ENCODE measurements at places on chromosomes 3 and 15.

GRCh38 chr3:195568630-195569029 is 15.1 kb downstream of the APOD start:
- no peak for DNase-seq

DNA sequence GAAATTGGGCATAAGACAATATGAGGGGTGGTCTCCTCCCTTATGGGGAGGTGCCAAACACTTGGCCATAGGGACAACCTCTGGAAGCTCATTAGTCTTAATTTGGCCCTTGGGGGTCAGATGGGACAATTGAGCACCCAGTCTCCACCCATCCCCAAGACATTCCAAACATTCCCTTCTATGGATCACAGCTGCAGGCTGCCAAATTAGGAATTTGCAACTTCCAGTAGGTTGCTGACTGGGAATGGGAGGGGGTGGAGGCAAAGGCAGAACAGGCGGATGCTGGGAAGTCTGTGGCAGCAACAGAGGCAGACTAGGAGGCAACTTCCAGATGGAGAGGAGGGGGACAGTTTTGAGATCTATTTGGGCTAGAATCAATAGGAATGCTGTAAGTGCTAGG is 1.4 kb upstream of the PDHB start:
- DNase-seq, result no peak

DNA sequence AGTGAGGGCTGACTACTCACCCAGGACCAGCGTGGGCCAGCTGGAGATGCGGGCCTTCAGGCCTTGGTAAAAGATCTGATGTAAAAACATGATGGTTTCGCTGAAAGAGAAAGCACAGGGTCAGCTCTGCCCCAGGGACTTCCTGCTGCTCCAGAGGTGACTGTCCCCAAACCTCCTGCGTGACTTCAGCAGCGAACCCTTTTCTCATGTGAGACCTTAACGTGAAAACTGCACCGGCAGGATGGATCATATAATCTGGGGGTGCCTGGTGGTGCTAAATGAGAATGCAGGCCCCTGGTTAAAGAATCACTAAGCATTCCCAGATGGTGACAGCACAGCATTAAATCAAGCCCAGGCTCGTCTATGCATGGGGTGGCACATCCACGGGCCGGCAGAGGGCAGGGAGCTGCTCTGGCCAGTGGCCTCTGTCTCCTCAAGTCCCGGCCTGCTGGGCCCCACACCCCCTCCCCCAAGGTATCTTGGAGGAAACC is 55.4 kb downstream of the RASGRF1 start:
- no peak for DNase-seq

DNA sequence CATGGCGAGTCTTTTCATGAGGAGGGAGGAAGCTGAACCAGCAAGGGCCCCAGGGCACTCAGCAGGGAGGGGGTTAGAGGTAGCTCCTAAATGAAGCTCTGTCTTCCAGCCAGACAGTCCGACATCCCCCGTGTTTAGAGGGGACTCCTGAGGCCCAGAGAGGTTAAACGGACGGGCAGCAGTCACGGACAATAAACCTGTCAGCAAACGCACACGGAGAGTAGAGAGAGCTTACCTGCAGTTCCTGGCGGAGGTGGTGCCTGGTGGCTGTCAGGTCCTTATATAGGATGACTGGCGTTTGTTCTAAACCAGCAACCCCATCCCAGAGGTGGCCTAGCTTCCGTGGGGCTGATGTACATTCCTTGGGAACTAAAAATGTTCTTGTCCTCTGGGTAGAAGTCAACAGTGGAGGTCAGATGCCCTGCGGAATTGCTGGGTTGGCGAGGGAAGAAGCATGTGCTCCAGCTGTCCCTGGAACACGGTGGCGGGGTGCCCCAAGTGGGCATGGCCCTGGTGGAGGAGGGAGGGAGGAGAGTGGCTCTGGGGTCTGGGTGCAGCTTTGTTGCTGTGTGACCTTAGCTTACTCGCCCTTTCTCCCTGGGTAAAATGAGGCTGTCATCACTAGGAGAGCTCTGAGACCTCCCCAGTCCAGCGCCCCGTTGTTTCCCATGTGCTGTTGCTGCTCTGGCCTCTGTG is 2.1 kb downstream of the GHRL start:
- DNase-seq, result no peak

DNA sequence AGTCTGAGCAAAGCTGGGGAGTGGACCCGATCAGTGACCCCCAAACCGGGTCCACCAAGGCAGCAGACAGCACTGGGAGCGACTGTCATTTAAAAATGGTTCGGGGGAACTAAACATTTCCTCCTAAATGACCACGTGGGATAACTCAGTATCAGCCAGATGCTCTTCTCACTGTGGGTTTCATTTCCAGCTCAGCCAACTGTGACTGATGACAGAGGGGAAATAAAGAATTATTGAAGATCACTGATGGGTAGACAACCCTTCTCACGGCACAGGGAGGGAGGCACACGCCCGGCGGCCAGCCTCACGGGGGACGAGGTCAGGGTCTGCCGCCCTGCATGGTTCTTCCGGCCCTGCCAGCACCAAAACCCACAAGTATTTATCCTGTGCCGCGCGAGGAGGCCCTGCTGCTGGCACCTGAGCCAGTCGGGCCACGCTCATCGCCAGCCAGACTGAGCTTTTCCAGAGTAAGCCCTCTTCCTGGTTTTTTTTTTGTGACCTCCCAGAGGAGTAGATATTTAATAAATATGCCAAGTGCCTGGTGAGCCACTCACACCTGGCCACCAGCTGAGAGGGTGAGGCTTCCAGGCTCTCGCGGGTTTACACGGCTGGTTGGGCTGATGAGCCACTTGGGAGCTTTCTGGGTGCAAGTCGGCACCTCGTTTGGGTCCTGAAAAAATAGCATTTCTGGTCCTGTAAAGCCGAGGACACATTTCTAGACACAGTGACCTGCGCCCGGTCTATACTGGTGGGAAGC is 6.2 kb downstream of the MELTF start:
- no peak for DNase-seq

GRCh38 chr3:23600167-23600871 is 205.4 kb upstream of the UBE2E1 start:
- DNase-seq, result no peak

- DNase-seq, result no peak
These were observed 147.7 kb downstream of the CADPS start for GRCh38 chr3:62727536-62727935.

DNA sequence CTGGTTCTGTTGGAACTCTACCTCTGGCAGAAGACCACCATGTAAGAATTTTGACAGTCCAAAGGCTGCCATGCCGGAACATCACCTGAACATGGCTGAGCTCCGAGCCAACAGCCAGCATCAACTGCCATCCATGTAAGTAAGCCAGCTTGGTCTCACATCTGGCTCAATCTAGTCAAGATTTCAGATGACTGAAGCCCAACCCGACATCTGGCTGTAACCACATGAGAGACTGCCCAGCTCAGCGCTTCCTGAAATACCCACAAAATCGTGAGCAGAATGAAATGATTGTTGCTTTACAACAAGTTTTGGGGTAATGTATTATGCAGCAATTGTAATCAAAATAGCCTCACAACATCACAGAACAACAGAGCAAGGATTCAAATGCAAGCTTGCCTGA is 32.9 kb downstream of the GHSR start:
- no peak for DNase-seq

DNA sequence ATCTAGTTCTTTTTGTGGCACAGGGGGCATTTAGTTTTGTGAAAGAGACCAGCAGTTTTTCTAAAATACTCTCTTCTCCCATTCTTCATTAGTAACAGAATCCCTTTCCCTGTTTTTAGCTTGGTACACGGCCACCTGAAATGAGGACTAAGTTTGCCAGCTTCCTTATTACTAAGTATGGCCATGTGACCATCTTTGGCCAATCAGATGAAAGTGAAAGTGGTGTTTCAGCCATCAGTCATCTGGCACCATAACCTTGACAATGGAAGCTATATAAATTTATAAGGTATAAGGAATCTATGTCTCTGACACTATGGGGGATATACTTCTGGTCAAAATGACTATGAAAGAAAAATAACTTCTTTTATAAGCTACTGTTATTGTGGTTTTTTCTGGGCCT is 570.4 kb downstream of the AGBL1 start:
- no peak for DNase-seq

DNA sequence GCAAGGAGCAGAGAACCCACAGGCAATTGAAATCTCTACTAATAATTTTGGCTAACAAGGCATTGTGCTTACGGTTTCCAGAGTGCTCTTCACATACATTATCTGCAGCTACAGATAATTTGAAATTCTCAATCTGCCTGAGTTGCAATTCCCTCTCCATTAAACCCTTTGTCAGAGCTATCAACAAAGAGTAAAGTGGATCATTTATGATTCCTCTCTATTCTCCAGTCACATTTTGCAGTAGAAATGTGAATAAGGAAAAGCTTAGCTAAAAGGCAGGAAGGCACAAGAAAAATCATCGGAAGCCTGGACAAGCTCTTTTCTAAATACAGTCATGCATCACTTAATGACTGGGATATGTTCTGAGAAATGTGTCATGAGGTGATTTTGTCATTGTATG is 49.6 kb downstream of the FAM98B start:
- DNase-seq, result no peak

DNA sequence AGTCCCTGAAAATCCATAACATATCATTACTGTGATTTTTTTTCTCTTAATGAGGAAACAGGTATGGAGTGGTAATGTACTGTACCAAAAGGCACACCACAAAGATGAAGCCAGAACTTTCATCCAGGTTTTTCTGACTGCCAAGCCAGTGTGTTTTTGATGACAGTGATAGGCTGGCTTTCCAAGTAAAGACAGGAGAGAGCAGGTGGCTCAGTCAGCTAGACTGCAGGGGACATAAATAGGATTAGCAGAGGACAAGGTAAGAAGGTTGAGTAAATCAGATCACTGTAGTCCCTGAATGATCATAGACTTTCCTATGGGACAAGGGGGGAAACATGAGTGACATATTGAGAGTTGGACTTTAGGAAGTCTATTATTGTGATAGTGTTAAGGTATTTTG is 127.9 kb downstream of the GADL1 start:
- DNase-seq, result no peak

DNA sequence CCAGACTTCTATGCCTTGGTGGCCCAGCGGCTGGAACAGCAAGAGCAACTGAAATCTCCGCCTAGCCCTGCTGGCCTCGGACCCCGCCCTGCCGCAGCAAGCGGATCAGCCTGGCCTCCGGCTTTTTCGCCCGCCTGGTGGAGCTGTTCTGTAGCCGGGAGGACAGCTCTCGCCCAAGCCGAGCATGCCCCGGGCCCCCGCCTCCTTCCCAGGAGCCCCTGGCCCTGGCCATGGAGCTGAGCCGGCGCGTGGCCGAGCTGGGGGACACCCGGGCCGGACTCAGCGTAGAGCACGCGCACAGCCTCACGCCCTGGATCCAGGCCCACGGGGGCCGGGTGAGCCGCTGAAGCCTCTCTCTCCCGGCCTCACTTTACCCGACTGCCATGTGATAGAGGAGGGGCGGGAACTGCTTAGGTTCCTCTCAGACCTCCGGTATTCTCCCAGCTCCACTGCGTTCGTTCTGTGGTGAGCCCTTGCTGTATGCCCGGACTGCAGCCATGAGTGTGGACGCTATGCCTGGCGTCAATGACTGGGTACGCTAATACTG is 24.1 kb upstream of the MRPL3 start:
- DNase-seq, result no peak

- DNase-seq, result no peak
These were observed 23.4 kb upstream of the CHCHD6 start for GRCh38 chr3:126680667-126681055.

DNA sequence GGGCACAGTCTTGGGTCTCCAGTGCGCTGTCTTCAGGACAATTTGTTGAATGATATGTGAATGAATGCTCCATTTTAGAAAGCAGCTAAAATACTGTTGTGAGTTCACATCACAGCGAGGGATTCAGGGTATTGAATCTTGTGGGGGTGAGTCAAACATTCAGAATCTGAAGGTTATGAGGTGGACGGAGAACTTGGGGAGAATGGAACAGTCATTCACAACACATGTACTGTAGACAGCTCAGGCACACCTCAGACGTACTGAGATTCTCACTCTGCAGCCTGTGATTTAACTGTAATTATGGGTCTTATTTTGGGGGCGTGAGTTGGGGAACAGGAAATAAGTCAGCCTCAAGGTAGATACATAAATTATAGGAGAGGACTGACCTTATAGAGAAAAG is 13.9 kb downstream of the CRYBG3 start:
- no peak for DNase-seq

DNA sequence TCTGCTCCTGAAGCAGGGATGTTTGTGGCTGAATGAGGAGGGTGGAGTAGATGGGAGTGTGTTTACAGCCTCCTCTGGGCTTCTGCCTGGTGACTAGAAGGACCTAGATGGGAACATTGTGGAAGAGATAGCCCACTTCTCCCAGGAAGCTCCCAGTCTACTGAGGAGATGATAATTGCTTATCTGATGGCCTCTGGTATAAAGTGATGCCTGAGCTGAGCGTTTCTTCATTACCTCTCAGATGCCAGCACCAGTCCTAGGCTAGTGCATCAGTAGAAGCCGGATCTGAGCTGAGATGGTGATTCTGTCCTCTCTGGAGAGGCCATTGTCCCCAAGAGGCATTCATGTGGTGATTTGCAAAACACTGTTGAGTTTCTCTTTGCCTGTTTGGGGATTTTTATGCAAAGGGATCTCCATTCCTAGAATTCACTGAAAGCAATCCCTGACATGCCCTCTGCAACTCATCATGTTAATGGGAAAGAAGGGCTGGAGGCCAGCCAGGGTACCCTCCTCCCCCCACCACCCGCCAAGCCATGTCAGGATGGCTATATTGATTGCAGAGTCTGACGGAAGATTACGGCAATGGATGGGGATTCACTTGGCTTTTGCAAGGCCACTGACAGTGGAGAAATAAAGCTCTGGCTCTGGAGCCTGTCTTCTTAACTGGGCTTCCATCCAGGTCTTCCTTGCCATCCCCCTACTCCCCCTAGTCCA is 166.4 kb upstream of the ROPN1 start:
- no peak for DNase-seq

- DNase-seq, result no peak
These were observed 256.9 kb downstream of the SQOR start for GRCh38 chr15:45891766-45892165.

GRCh38 chr3:147544290-147544689 is 135.1 kb downstream of the ZIC1 start:
- no peak for DNase-seq

DNA sequence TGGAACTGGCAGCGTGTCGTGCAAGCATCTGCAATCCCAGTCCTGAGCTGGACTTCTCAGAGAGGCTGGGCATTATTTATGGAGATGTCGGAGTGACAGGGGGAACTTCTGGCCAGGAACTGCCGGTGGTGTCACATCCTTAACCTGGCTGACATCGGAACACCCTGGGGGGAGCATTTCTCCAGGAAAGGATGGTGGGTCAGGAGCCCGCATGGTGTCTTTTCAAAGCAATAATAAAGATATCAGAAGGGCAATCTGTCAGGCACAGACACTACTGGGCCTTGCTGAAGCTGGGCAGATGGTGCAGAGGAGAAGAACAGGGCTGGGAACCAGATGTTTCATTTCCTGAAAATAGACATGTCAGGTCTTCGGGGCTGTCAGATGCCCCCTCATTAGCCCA is 133.5 kb downstream of the WNT7A start:
- no peak for DNase-seq

Data from GF-D8 (cell line).